DMS 273 treated with DMSO at 0.1 percent for 48 hours (cell line): ENCODE measurements at places on chromosomes 3 and 15.

DNA sequence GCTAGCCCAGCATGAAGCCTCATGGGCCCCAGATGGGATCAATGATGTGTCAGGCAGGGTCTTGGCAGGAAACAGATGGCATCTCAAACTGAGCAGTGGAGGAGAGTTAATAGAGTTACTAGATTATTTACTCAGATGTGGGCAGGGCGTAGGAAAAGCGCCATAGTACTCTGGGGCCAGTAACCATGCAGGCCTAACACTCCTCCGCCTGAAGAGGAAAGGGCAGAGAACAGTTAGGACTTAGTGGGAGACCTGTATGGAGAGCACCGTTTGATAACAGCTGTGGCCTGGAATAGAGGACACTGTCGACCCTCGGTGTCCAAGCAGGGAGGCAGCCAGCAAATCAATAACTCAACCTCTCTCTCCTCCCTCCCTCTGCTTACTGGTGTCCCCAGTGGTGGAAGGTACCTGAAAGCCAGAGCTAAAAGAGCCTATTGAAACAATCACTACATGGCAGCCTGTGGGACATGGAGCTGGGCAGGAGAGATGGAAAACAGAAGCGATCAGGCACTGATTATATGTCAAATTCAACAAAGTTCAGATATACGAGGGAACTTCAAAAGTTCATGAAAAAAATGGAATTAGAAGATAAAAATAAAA is 111.4 kb upstream of the CCNL1 start:
- peak; percentile 25 for DNase-seq

DNA sequence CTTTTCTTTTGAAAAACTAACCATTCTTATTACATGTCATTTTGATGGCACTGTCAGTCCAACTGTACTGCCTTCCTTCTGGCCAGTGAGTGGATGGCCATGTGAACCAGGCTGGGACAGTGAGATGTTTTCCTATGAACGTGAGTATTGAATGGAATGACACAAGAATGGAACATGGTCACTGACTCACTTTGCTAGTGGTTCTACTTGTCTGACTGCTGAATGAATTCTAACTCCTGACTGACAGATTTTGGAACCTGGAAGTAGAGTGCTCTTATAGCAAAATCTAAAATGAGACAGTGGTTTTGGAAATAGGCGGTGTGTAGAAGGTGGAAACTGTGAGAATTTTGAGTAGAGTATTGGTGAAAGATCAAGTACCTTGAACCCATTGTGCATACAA is 606.9 kb upstream of the KCNMB2 start:
- no peak for DNase-seq

DNA sequence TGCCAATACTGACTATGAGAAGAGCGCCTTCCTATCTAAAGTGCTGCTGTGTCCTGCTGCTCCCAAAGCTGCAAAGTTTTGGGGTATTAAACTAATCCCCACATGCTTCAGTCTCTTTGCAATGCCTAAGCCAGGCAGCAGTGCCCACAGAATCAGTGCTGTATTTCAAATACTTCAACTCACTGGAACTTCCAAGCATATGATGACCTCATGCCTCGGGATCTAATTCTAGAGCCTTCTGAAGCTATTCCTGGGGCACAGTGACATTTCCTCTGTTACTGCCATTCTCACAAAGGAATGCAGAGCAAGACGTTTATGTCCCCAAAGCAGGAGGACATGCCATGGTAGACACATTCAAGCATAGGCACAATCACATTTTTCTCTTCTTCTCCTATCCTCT is 78.5 kb downstream of the CD200 start:
- no peak for DNase-seq

- no peak for DNase-seq
These were observed 414.5 kb downstream of the GRM7 start for GRCh38 chr3:7275396-7275795.

- no peak for DNase-seq
These were observed 124.3 kb downstream of the GREM1 start for GRCh38 chr15:32842081-32842480.

DNA sequence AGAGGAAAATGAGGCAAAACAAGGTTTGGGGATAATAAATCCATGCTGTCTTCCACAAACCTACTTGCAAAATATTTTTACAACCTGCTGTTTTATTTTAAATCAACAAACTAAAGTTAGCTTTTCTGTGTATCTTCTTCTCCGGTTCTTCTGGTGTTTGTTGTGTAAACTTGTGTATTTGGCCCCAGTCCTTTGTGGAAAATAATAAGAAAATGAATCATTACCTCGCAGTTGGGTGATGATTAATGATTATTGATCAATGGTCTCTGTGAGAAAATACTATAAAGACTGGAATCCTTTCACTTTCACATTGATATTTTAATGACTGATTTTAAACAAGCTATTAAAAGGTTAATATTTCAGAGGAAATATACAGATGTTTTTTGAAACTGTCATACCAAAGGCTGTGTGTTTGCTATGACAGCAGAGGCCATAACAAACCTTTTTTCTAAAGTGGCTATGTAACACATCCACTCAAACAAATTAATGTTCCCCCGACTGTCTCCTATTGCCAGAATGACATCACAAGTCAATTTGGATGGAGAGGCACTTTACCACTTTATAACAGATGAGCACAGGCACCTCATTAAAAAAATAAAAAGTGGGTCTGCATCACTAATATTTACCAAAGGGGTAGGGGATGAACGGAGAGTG is 152.5 kb downstream of the MEX3B start:
- DNase-seq, result no peak

GRCh38 chr15:100934166-100934565 is 15.0 kb downstream of the LRRK1 start:
- no peak for DNase-seq

- DNase-seq, result no peak
These were observed 5.2 kb downstream of the DALRD3 start for GRCh38 chr3:49013113-49013737.

- no peak for DNase-seq
These were observed 57.8 kb upstream of the HRH1 start for GRCh38 chr3:11096266-11097139.

GRCh38 chr3:184574515-184575417 is 13.2 kb downstream of the EPHB3 start:
- DNase-seq, result no peak
